ENCODE measurements at places on chromosomes 16 and 17.

GRCh38 chr16:67399218-67399733 lies 6.0 kb upstream of the TPPP3 start:
- peak; percentile 71 for DNase-seq

DNA sequence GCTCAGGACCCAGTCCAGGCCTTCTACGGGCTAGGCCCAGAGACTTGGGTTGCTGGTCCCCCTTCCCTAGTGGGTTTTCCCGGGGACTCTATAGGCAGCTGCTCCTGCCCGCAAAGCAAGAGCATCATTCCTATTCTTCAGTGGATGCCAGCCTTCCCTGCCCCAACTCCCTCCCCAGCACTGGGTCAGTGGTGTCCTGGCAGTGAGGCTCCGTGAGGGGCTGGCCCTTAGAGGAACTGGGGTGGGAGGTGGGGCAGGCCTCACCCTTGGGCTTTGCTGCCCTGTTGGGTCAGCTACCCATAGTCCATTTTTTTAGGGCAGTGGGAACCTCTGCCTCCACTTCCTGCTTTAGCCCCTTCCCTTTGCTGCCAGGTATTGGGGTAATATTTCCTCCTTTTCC lies 7.9 kb upstream of the PLEKHG4 start:
- no peak for DNase-seq

GRCh38 chr17:17783825-17784656 lies 52.7 kb downstream of the SREBF1 start:
- DNase-seq, result peak; percentile 27

- DNase-seq, result no peak
These were observed 143.0 kb downstream of the XYLT1 start for GRCh38 chr16:17327664-17328335.

GRCh38 chr17:57357392-57357784 lies 101.1 kb downstream of the MSI2 start:
- DNase-seq, result no peak

- DNase-seq, result no peak
These were observed 724.8 kb downstream of the CDH11 start for GRCh38 chr16:64397042-64397441.

DNA sequence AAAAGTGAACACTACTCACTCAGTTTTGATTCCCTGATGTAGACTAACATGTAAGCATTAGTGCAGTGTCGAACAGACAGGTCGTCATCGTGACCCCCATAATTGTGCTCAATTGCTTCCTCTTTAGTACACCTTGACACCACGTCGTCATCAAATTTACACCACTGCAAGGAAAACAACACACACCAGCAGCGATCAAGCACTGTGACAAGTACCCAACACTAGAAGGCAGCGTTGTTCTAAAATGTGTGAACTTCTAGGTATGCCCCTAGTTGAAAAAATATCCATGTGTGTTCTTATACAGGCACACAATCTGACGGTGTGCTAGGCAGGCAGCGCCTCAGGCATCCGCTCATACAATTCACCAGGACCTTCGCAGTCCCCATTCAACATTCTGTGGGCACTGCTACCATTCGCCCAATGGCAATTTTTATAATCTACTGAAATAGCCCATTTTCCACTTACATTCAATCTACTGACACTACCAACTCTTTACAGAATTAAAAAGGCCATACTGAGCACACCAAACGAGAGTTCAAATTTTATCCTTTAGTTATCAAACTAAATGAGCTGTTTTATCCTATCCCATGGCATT lies 23.1 kb downstream of the LITAFD start:
- no peak for DNase-seq

DNA sequence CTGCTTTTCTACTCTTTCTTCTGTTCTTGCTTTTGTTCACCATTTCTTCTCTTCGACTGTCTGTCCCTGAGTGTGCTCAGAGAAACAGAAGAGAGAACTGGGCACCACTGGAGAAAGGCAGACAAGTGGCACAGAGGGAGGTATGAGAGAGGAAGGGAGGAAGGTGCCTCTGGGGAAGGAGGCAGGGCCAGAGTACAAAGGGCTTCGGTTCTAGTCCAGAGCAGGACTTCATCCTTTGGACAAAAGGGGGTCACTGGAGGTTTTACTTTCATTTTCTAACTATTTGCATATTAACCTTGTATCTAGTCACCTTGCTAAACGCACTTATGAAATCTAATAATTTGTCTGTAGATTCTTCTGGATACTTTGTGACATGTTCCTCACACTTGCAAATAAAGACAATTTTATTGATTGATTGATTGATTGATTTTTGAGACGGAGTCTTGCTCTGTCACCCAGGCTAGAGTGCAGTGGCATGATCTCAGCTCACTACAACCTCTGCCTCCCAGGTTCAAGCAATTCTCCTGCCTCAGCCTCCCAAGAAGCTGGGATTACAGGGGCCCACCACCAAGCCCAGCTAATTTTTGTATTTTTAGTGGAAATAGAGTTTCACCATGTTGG lies 13.5 kb downstream of the ITGB4 start:
- DNase-seq, result no peak

GRCh38 chr17:44829523-44830358 lies at the start of gene GJC1:
GJC1 (minus strand) TSS chr17:44830287; CDS start chr17:44805817, 24,470 bp downstream.
- peak; percentile 29 for DNase-seq

GRCh38 chr17:31211352-31212012 lies 85.6 kb downstream of the OMG start:
- no peak for DNase-seq

GRCh38 chr17:16924696-16925440 lies 47.0 kb downstream of the TNFRSF13B start:
- no peak for DNase-seq

- DNase-seq, result no peak
These were observed 180.1 kb downstream of the SPECC1 start for GRCh38 chr17:20189302-20189701.

DNA sequence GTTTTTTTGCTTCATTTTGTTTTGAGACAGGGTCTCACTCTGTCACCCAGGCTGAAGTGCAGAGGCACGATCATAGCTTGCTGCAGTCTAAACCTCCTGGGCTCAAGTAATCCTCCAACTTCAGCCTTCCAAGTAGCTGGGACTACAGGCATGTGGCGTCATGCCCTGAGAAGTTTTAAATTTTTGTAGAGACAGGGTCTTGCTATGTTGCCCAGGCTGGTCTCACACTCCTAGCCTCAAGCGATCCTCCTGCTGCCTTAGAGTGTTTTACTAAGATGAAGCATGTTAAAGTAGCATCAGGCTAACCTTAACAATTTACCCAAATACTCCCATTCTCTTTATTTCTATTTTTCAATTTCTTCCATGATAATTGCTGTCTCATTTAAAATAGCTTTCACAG lies 49.2 kb upstream of the CACNG3 start:
- no peak for DNase-seq

DNA sequence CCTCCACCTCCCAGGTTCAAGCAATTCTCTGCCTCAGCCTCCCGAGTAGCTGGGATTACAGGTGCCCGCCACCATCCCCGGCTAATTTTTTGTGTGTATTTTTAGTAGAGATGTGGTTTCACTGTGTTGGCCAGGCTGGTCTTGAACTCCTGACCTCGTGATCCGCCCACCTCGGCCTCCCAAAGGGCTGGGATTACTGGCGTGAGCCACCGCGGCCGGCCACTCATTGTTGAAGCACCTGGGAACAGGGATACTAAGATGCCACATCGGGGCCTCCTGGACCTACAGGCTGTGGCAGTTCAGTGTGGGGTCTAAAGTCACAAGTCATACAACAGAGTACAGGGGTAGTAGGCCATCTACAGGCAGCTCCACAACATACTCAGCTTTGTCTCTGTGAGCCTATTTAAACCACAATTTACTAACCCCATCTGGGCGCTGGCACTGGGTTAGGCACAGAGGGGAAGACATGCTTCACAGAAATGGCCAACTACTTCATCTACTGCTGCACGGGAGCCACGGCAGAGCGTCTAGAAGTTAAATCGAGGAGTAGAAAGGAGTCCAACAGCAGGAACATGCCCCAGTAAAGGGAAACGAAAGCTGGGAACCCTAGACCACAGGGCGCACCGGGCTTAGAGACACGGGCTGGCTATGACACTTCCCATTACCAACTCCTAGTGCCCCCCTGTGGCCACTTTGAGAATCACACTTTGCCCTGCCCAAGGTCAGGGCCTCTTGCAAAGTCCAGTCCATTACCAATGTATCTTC lies 4.3 kb downstream of the VAMP2 start:
- DNase-seq, result peak; percentile 94
